T-helper 2 cell (primary cell): ENCODE measurements at places on chromosomes 1 and 21.

GRCh38 chr1:2427976-2428375 lies 15.6 kb upstream of the PEX10 start:
- no peak for DNase-seq

GRCh38 chr1:112114540-112114939 lies 125.1 kb upstream of the KCND3 start:
- no peak for DNase-seq

DNA sequence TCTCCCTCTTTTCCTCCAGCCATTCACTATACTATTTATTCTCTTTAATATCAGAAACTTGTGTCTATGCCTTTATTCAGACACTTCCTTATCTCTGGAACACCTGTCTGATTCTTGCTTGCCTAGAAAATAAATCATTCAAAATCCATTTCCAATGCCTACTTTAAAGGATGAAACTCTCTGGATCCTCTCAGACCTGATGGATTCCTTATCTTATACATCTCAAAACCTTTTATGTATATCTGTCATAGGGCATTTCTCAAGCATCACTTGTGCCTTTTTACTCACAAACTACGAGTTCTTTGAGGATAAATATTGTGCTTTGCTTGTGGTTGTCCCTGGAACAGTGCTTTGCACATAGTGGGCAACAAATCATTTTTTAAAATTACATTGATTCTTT lies 3.8 kb upstream of the ATP6V1G3 start:
- no peak for DNase-seq

GRCh38 chr1:28343405-28343804 lies 14.6 kb downstream of the MED18 start:
- no peak for DNase-seq

DNA sequence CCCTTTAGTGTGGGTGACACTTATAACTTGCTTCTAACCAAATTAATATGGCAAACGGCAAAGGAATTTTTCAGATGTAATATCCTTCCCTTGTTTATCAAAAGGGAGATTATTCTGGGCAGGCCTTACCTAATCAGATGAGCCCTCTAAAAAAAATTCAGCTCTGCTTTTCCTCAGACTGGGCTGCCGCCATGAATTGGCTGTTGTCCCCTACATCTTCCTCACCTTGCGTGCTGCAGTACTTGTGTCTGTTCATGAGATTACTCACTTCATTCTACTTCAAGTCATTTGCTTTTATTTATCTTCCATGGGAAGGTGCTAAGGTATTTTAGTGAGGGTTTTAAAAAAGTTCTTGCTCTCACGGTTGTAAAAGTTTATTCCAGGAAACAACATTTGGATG lies 705.5 kb downstream of the KCNT2 start:
- DNase-seq: no peak

DNA sequence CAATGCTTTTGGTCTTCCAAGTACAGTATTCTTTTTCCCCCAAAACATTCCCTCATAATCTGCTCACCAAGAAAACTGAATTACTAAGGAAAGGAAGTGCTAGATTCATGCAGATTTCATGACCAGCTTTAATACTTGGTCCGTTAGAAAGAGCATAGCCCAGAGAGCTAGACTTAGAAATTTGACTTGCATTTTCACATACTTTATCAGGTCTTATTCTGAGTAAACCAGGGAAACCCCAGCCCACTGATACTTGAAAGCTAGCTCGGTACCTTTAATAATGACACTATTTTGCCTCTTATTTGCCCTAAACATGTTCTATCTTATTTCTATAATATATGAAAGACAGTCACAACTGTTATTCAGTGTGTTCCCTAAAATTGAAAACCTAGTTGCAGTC lies 204.5 kb downstream of the TTLL7 start:
- DNase-seq: no peak

DNA sequence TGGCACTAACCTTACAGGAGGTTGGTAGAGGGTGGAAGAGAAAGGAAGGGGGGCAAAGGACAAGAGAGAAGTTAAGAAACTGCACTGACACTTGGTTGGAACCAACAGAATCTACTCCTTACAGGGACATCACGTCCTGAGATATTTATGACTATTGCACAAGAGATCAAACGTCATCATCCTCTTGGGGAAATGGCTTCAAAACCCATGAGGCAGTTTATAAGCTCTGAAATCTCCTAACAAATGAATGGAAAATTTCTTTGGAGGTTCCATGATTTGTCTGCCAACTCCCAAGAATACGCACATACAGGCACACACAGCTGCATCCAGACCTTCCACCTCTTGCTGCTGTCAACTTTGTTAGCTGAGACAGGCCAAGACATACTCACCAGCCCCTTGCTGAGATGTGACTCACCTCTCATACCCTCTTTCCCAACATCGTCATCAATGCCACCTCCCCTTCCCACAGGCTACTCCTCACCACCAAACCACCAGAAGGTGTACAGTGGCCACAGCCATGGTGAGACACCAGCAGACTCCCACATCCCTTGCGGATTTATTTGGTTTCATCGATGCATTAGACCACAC lies 135.5 kb downstream of the SETD4 start:
- DNase-seq: no peak

DNA sequence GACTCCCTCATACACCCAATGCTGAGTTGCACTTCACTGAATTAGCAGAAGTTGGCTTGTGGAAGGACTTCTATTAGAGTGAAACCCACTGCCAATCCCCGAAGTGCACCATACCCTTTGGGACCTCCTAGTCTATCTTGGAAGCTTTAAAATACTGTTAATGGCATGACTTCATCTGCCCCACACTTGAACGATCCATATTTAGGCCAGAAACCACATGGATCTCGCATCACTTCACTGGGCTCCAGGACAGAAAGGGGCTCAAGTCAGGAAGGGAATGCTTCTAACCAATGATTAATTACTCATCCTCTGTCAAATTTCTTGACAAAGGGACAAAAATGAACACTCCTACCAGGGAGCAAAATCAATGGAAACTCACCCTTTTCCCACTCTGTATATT lies 69.1 kb downstream of the BCAR3 start:
- no peak for DNase-seq

DNA sequence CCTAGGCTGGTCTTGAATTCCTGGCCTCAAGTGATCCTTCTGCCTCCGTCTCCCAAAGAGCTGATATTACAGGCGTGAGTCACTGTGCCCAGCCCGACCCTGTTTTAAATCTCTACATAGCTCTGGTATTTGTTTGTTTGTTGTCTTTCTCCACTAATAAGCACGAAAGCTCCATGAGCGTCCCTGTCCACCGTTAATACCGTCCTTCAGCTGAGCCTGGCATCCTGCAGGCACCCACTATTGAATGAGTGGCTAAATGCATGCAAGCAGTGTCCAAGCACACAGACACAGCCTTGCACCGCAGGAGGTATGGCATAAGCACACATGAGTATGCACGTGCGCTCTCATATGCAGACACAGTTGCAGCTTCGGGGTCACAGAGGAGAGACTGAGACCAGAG lies 4.5 kb upstream of the COL16A1 start:
- no peak for DNase-seq

DNA sequence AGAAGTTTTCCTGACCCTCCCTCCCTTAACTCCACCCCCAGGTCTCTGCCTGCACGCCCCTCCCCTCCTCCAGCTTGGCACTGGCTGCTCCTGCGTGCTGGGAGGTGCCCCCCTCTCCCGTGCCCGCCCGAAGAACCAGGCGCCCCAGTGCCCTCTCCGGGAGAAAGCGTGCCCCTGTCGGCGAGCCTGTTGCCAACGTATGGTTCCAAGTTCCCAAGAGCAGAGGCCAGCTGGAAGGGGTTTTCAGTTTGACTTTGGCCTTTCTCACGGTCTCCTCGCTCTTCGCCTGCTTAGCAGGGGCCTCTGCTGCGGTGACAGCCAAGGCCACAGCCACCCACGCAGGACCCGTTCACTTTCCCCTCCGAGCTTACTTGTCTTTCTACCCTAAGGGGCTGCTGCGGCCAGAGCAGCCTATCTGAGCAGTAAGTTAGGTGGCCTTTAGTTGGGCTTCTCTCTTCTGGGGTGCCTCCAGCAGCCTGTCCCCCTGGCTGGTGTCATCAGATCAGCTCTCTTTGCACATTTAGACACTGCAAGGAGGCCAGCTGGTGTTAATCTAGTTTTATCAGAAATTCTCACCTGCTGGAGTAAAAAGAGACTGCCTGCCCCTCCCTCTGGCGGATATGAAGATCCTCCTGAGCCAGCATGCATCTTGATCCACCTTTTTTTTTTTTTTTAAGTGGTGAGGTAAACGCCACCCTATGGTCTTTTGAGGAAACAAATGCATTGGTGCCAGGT lies 1.5 kb downstream of the STUM start:
- peak; percentile 33 for DNase-seq

GRCh38 chr1:149942207-149942606 lies 5.5 kb upstream of the MTMR11 start:
- DNase-seq: no peak

DNA sequence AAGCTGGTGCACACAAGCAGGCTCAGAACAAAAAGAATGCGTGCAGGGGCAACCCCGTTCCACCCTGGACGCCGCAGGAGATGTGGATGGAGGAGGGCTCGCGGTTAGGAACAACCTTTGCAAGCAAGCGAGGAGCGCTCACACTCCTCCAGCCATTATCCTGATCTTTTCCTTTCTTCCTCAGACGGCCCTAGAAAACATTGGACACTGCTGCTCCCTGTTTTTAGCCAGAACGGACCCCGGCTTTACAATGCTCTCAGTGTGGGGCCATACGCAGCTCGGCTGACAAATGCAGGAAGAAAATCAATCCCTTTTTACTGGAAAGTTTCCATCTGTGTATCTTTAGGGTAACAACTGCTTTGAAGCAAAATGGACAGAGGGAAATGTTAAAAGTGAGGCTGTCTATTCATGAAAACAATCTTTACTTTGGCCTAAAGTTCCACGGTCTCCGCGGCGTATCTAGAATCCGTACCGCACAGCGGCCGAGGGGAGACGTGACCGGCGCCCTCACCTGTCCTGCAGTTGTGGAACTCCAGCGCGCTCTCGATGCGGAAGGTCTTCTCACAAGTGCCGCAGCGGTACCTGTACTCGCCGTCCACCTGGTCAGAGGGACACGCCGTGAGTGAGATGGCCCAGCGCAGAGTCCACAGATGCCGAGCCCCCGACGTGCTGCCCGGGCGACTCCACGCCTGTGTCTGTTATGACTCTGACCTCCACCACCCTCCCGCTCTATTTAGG lies 44.0 kb downstream of the PRDM15 start:
- DNase-seq: no peak

GRCh38 chr1:52771384-52771783 lies 45.1 kb downstream of the ZYG11B start:
- DNase-seq: no peak

GRCh38 chr21:21612466-21612865 lies 614.3 kb downstream of the NCAM2 start:
- DNase-seq: no peak

DNA sequence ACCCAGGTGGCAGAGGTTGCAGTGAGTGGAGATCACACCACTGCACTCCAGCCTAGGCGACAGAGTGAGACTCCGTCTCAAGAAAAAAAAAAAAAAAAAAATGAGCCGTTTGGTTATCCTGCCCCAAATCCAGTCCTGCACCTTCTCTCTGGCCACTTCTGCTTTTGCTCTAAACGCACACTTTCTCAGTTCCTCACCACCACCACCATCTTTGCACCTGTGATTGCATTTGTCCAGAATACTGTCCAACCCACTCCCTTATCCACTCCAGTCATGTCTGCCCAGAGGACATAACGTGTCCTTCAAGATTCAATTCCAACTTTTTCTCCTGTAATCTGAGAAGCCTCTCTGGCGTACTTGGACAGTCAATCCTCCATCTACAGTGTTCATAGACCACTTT lies 2.2 kb upstream of the NEK2 start:
- DNase-seq: no peak

DNA sequence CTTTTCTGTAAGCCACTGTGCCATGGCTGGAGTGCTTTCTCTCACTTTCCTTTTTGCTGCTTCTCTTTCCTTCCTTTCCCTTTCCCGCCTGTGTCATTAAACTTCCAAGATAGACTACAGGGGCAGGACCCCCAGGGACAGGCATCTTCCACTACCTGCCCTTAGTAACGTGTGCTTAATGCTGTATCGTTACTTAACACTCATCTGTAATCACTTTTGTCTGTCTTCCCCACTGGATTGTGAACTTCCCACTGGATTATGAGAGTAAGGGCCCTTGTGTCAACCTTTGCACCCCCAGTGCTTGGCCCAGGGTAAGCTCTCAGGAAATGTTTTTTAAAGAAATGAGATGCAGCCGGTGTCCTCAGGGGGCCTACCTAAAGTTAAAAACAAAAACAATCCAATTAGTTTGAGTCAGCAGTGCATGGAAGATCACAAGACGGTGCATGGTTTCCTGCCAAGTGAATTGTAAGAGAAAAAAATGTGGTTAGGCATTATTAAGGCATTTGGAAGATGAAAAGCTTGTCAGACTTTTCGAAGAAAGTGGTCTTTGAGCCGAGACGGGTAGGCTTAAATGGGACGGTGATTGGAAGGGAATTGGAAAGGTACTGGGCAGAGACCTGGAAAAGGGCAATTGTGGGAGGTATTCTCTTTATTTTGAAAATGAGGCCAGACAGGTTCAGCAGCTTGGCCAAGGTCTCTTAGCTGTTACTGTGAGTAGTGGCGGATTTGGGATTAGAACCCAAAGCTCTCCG lies 958 bp downstream of the LYPLAL1 start:
- DNase-seq: no peak

DNA sequence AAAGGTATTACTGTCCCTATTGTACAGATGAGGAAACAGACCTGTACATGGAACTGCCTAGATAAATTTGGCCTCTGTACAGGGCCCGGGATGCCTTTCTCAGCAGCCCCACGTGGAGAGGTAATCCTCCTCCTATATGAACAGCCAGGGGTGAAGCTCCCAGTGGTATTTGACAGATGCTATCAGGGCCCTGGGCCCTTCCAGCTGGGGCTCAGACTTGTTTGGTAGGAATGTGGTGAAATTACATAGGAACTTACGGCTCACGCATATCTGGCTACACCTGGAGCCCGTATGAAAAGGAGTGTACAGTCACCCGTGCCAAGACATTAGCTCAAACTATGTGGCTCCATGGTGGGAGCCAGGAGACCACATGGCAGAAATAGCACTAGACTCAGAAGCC lies 24.8 kb upstream of the TCEA3 start:
- DNase-seq: no peak

DNA sequence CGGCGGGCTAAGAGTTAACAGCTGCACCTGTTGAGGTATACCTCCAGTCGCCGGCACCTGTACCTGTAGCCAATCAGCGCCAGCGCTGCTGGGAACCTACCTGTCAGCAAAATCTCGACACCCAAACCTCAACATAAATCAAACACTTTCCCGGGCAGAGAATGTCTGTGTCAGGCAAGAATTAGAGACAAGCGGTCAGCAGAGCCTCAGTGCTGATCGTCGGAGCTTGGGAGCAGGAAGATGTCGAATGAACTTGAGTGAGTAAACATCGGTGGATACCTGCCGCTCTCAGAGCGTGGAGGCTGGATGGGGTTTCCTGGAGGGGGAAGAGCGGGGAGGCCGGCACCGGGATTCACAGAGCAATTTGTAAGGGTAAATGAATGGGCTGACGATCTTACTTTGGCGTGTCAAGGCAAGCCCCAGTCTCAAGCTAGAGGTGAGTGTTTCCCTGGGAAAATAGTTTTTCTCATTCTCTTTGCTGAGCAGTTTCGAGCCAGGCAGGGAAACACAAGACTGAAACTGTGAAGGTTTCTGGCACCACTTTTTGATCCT lies at the start of gene GRHL3:
GRHL3 (plus strand) TSS at position 46 of the 552 bp plus-strand sequence; CDS start at position 241, 195 bp downstream.
- no peak for DNase-seq
